ENCODE measurements at places on chromosomes 11 and 22. TPM values are rescaled to one million over a fixed set of nuclear protein-coding genes. Genes with fewer than 3 reads are reported as not detected.

DNA sequence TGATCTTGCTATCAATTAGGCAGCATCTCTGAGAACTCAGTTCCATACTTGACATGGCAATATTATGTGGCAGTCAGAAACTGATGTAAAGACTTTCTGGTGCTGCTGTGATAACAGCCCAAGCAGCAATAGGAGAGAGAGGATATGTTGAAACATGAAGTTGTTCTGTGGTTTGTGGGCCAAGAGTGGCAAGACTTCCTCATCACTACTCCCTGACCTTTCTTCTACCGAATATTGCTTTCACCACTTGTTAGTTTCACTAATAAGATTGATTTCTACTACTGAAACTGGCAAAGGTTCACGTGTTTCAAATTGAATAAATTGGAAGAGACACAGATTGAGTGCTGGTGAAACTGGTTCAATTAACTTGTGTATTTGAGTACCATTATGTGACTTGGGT is 852.6 kb upstream of the RAG2 start:
- no peaks in the 10 kb centered on the region for H3K27me3 ChIP-seq
- no peak overlapping the region for H3K4me3 ChIP-seq
- no peak for DNase-seq
- H3K27ac ChIP-seq = no peak overlapping the region
- no peaks in the 10 kb centered on the region for H3K4me1 ChIP-seq

DNA sequence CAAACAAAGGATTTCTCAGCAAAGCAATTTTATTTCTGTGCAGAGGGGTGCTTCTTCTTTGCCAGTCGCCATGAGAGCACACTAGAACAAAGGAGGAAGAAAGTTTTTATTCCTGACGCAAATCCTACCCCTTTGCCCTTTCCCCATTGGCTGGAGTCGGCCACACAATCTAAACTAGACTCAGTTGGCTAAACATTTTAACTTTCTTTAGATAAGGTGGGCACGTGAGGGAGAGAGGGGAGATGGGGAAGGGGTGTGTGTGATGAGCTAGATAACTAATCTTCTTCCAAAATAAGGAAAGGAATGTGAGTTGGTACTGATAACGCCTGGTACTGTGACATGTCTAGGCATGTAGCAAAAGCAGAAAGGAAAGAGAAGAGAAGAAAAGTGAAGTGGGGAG is 626 bp downstream of the TRIM22 start:
- peak overlapping the region; percentile 98 for H3K27ac ChIP-seq
- peak overlapping the region; percentile 96 for H3K4me3 ChIP-seq
- H3K27me3 ChIP-seq = no peaks in the 10 kb centered on the region
- H3K36me3 ChIP-seq = peaks cover 5% of the 10 kb centered on the region
- no peak for DNase-seq
- H3K4me1 ChIP-seq = peaks cover 55% of the 10 kb centered on the region

GRCh38 chr22:32644252-32645100 is 157.0 kb upstream of the TIMP3 start:
- H3K36me3 ChIP-seq = peaks cover 1% of the 10 kb centered on the region
- H3K27ac ChIP-seq = peak overlapping the region; percentile 87
- peaks cover 11% of the 10 kb centered on the region for H3K4me1 ChIP-seq

DNA sequence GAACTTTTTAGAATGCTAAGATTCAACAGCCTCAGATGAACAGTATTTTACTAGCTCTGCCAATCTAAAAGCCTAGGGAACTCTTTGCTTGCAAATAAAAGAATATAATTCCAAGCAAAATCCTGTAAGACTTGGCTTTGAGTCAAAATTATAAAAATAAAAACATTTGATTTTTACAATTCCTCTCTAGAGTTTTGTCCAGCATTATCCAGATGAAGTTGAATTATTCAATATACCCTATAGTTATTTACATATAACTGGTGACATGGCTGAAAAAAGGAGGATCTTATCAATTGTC is 378.3 kb downstream of the ETS1 start:
- no peaks in the 10 kb centered on the region for H3K27me3 ChIP-seq
- no peaks in the 10 kb centered on the region for H3K36me3 ChIP-seq
- no peak for DNase-seq

GRCh38 chr22:22480940-22481339 is 27.6 kb downstream of the ZNF280B start:
- no peak overlapping the region for H3K4me3 ChIP-seq
- H3K27ac ChIP-seq = no peak overlapping the region
- peaks cover 7% of the 10 kb centered on the region for H3K36me3 ChIP-seq
- no peak for DNase-seq
- no peaks in the 10 kb centered on the region for H3K4me1 ChIP-seq

- H3K27me3 ChIP-seq = peaks cover 10% of the 10 kb centered on the region
- DNase-seq = no peak
- H3K36me3 ChIP-seq = no peaks in the 10 kb centered on the region
- no peak overlapping the region for H3K4me3 ChIP-seq
Measured at GRCh38 chr11:105156231-105156630, 16.7 kb upstream of the CARD18 start.

DNA sequence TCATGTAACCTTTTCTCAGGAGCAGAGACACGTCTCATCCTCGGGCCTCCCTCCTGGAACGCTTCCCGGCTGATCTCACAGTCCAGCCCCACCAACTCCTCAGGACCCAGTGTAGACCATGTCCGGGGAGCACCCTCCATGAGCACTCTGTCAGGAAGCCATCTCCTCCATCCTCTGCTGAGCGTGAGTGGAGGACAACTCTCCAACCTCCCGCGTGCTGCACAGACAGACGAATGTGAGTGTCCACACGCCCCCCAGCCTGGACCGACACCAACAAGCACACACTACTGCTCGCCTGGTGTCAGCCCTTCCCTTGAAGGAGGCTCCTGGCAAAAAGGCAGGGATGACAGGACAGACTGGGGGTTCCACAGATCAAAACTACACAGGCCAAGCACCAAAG is 86.6 kb downstream of the SHANK2 start:
- no peaks in the 10 kb centered on the region for H3K36me3 ChIP-seq
- H3K4me1 ChIP-seq = no peaks in the 10 kb centered on the region
- no peak overlapping the region for H3K4me3 ChIP-seq
- no peak overlapping the region for H3K27ac ChIP-seq
- no peaks in the 10 kb centered on the region for H3K27me3 ChIP-seq
- no peak for DNase-seq

DNA sequence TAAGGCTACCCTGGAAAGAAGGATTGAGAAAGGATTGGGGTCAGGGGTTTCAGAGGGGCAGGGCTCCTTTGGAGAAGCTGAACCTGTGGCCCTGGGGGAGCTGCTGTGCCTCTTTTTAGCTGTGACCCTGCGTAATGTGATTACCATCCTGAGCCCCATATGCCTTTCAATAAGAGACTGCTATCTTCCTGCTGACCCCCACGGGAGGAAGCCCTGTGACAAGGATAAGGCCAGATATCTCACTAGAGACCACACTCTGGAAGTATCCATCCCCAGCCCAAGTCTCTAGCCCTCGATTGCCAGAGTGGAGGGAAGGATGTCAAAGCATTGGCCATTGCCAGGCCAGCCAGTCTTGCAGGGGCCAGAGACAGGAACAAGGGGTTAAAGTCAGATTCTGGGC is 4.8 kb upstream of the SLC39A13 start:
- no peak overlapping the region for H3K4me3 ChIP-seq
- peaks cover 30% of the 10 kb centered on the region for H3K4me1 ChIP-seq
- H3K27me3 ChIP-seq = no peaks in the 10 kb centered on the region
- H3K36me3 ChIP-seq = no peaks in the 10 kb centered on the region
- no peak overlapping the region for H3K27ac ChIP-seq

PVALB gene
- not detected for total RNA-seq

DNA sequence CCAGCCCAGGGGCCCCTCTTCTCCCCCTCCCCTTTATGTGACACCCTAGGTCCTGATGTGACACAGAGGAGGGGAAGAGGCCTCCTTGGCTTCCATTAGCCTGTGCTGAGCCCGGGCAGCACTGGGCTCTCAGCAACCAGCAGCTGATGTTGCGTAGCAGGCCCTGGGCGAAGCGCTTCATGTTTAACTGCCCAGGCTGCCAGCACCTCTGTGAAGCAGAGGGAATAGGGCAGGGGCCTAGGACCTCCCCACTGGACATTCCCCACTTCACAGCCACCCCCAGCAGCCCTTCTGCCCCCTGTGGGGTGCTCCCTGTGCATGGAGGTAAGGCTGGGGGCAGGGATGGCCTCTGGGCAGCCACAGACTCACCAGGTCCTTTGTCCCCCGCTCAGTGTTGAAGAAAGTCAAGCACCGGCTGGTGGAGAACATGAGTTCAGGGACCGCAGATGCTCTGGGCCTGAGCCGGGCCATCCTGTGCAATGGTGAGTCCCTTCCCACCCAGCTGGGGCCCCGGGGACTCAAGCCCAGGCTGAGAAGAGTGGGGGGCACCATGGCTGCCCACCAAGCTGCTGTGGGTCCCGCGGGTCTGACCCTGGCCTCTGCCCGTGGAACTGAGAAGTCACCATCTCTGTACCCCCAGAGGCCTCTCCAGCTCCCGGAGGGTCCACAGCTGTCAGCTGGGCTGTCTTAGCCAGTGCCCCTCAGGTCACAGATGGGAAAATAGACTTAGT is 11.6 kb downstream of the PICK1 start:
- H3K36me3 ChIP-seq = peaks cover 26% of the 10 kb centered on the region
- DNase-seq = no peak
- no peak overlapping the region for H3K27ac ChIP-seq
- H3K27me3 ChIP-seq = no peaks in the 10 kb centered on the region
- H3K4me3 ChIP-seq = no peak overlapping the region

- H3K4me3 ChIP-seq = no peak overlapping the region
- peaks cover 8% of the 10 kb centered on the region for H3K4me1 ChIP-seq
- no peaks in the 10 kb centered on the region for H3K36me3 ChIP-seq
- H3K27ac ChIP-seq = no peak overlapping the region
- DNase-seq = no peak
Measured at GRCh38 chr22:17479135-17479534, 84.2 kb upstream of the SLC25A18 start.

- H3K27ac ChIP-seq = no peak overlapping the region
- peaks cover 20% of the 10 kb centered on the region for H3K4me1 ChIP-seq
- H3K4me3 ChIP-seq = no peak overlapping the region
- H3K36me3 ChIP-seq = no peaks in the 10 kb centered on the region
- H3K27me3 ChIP-seq = peaks cover 5% of the 10 kb centered on the region
Measured at GRCh38 chr22:35549328-35549727, 8.7 kb downstream of the RASD2 start.

MFRP gene
- not detected for total RNA-seq

FGF19 gene
- total RNA-seq = not detected

GRCh38 chr11:2931771-2932738 is 2.8 kb upstream of the PHLDA2 start:
- peaks cover 13% of the 10 kb centered on the region for H3K27me3 ChIP-seq
- no peaks in the 10 kb centered on the region for H3K36me3 ChIP-seq
- DNase-seq = no peak
- peaks cover 26% of the 10 kb centered on the region for H3K4me1 ChIP-seq

DNA sequence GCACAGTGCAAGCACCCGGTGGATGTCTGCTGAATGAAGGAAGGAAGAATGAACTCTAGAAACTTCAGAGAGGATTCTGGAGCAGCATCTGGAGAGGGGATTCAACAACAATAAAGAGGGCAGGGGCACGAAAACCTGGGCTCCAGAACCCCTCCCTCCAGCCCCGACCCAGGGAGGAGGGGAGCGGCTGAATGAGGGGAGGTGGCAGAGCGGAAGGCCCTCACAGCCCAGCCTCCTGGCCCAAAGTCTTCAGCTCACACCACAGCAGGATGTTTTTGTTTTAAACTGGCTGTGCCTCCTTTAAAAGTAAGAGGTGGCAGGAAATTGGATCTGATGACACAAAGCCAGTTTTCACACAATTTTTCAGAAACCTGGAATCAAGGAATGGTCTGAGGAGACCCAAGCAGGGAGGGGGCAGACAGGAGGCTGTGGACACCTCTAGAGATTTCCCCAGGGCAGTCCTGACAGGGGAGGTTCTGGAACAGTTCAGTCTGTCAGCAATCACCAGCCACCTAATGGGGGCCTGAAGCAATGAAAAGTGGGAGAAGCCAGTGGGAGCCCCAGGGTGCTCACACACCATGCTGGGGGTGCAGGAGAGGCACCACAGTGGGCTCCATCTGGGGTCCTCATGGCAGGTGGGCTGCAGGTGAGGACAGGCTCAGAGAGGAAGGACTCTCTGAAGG is 44.4 kb upstream of the TCF20 start:
- H3K27me3 ChIP-seq = no peaks in the 10 kb centered on the region
- peak overlapping the region; percentile 89 for H3K27ac ChIP-seq
- no peaks in the 10 kb centered on the region for H3K36me3 ChIP-seq

DNA sequence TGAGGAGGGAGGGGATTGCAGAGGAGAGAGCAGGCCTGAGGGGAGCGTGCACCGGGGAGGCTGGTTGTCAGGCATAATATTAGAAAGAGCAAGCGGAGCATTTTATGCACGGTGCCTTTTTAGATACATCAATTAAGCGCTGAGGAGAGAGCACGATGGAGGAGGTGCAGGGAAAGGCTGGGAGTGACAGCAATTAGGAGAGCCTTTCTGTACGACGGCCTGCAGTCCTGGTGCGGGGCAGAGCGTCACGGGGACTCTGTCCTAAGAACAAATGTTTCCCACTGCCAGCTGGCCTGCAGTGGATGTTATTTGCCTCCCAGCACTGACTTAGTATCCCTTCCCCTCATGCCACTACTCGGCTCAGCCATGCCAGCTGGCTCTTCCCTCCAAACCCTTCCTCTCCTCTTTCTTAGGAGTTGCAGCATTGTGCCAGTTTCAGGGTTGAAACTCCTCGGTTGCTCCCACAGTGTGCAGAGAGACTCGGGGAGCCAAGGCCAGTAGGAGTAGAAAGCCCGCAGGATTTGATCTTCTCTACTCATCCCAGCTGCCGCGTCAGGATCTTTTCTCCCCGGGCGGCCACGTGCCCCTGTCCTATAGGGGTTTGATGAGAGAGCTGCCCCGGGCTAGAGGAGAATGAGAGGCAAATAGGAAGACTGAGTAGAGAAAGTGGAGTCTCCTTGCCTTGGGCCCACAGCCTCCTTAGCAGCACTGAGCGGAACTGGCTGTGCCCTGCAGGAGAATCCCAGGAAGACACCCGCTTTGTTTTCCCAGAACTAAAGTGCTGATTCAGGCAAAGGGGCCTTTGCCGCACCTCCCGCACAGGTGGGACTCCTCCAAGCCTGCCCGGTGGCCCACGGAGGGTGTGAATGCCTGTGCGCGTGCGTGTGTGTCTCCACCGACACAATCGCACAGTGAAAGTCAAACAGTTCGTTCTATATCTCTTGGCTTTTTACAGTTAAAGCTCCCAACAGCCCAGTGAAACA is 875.3 kb downstream of the NTM start:
- no peak for DNase-seq
- H3K27ac ChIP-seq = no peak overlapping the region
- H3K36me3 ChIP-seq = no peaks in the 10 kb centered on the region
- H3K4me1 ChIP-seq = no peaks in the 10 kb centered on the region
- no peaks in the 10 kb centered on the region for H3K27me3 ChIP-seq

DNA sequence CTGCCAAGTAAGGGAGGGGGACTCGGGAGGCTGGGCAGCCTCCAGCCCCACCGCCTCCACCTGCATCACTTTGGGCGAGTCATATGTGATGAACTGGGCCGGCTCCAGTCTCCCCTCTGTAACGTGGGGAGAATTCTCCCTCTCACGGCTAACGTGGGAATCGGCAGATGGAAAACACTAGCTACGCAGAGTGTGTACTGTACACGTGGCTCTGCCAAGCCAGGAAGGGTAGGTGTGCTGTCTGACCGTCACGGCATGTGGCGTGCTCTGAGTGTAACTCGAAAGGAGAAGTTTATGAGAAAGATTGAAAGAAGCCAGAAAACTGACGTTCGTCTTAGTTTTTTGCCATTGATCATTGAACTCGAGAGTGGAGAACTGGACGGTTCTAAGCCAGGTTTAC is 13.7 kb downstream of the TRMU start:
- H3K4me1 ChIP-seq = peaks cover 3% of the 10 kb centered on the region
- no peak for DNase-seq
- no peak overlapping the region for H3K27ac ChIP-seq
- H3K4me3 ChIP-seq = no peak overlapping the region
